ENCODE measurements at places on chromosomes 12 and 14.
A peak's percentile ranks its signal among the peaks of the same experiment; 100 is the strongest.

GRCh38 chr12:131857908-131858850 lies 30.0 kb downstream of the MMP17 start:
- no peak for DNase-seq

DNA sequence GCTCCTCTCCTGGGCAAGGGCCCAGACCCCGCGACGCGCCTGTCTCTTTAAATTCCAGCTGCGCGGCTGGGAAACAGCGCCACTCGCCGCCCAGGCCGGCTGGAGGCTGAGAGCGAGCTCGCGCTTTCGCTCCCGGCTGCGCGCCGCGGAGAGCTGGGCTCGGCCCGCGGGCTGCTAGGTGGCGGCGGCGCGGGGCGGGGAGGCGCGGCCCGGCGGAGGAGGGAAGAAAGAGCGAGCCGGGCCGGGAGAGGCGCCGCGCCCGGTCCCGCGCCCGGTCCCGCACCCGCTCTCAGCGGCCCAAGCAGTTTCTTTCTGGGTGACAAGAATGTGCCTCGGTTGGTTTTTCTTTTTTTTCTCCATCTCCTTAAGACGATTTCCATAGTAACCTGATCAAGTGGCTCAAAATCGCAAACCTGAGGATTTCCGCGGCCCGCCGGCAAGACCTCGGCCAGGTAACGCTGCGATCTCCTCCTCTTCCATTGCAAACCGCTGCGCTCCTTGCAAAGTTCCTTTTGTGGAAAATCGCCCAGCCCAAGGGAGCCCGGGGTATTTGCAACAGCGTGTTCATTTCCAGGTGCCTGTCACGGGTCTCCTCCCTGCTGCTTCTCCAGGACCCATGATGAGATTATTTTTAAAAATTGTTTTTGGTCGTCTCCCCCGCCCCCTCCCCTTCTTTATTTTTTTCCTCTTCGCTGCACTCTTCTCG lies 259.5 kb upstream of the E2F7 start:
- DNase-seq, result no peak

DNA sequence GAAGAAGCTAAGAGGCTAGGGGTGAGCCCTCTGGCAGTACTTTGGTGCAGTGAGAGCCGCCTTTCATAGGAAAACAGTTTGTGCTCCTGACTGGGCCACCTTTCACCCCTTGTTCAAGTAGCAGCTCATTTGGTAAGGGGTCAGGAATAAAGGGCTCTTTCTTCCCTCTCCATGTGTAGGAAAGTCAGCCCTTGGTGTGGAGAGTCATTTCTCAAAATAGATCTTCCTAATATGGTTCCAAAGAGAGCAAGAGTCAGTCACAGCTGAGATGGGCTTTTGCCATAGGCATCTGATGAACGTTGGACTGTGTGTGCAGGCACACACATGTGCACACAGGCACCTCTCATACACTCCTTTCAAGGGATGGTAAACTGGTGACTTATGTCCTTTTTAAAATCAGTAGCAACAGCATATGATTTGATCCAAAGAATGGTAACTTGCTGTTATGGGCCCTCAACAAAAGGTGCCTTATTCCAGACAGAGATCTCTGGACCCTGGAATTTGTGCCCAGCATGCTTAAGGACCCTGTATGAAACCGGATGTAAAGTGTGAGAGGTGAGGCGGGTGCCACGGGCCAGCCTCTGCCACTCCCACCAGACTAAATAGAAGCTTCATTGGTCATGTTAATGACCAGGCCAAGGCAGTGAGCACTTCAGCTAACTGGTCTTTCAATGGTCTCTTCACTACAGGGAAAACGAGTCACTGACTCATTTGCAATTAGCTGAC lies 16.7 kb upstream of the RIC8B start:
- DNase-seq, result no peak

DNA sequence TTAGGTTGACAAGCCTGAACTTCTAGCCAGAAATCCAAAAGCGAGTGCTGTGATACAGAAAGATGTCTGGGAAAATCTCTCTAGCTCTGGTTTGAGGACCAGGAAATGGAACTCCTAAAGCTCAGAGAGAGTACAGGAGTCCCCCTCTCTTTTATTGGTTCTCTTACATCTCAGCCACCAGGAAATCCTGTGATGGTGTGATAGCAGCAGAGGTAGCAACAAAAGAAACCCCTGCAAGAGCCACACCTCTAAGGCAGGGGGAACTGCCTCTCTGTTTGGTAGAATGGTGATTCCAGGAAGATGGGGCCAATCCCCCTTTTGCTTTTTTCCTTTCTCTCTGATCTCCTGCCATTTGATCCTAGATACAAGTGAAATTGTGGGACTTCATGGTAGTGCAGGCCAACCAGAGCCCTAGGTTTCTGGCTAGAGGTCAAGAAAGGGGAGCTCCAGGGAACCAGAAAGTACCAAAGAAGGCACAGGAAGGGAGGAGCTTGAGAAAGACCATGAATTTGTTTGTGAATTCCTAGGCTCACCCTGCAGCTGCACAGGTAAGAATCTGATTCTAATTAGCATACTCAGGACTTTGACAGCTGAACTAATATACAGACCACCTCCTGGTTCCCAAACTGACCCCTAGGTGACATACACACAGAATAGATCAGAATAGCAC lies 88.5 kb downstream of the PAPLN start:
- DNase-seq, result no peak

DNA sequence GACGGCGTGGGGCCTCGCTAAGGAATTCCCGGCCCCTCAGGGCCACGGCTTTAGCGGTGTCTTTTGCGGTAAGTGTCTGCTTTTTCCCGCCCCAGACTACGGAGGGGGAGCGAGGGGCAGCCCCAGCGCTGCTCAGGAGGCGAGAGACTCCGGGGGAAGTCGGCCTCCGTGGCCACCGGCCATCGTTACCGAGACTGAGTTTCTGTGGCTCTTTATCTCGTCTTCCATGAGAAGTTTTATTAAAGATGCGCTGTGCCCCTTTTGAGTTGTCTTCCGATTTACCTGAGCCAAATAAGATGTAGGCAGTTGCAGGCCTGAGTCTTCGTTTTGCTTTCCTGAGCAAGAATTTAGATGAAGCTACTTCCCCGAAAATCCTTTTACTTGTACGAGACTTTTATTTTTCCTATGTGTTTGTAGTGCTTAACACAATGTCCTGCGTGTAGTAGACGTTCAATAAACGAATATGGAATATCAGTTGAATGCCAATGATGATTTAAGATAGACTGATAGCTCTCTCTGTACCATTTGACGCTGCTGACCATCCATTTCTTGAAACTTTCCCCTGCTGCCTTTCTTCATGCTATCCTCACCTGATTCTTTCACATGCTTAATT lies 462 bp downstream of the SRP54 start:
- DNase-seq, result no peak

DNA sequence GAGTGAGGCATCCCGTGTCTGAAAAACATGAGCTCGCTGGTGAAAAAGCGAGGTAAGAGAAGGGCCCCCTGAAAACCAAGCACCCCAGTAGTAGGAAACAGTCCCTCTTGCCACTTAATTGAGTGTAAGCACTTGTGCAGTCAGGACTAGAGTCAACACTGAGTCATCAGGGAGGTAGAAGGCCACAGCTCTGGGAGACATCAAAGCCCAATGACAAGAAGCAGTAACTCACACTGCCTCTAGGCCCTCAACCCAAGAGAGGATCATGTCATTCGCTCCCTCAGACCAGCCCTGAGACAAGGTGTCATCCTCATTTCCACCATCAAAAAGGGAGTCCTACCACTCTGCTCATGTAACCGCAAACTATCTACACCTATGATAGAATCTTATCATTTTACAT lies 17.8 kb downstream of the POMT2 start:
- no peak for DNase-seq

DNA sequence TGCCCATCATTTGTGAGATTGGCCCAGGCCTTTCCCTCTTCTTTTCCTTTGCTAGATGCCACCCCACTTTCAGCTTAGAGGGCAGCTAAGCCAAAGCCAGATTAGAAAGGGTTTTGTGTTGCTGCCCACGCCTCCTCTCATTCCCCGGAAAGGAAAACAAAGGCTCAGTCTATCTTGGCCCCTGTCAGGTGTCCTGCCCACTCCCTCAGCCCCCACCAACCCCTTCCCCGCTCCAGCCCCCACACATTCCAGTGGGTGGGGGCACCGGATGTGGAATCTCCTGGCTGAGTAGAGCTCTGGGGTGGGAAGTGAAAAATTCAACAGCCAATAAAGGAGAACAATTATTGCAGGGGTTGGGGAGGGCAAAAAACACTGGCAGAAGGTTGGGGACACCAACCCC lies 2.2 kb downstream of the BLOC1S1 start:
- DNase-seq, result no peak

- DNase-seq, result no peak
Observed at GRCh38 chr12:76653342-76653741, 93.8 kb upstream of the OSBPL8 start.

- no peak for DNase-seq
Observed at GRCh38 chr14:28102001-28102400, 664.6 kb upstream of the FOXG1 start.

- DNase-seq, result no peak
Observed at GRCh38 chr14:50012644-50013043, 103.7 kb downstream of the VCPKMT start.

DNA sequence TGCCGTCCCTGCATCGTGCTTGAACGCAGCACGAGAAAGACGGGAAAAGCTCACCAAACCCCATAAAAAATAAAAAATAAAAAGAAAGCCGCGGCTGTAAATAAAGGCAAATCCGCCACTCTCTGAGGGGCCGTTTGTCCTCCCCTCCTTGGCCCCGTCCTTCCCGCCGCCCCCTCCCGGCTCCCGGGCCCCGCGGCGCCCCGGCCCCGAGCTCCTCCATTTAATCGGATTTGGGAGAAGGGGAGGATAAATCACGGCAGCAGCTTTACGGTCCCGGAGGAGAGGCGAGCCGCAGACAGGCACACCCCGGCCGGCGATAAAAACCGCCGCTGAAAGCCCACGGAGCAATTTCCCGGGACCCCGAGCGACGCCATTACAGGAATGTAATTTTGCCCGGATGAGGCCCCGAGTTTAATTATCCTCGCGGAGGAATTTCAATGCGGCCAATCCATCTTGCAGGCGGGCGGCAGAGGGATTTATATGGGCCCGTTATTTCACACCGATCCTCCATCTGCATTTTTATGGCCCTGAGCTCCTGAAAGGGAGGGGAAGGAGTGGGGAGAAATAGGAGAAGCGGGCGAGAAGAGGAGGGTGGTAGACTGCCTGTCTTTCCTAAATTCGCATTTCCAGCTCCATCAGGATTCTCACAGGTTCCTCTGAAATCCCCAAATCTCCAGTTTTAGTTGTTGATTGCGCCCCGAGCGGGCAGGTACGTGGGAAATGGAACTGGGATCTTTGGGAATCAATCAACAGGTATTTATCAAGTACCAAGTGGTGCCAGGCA lies 1.3 kb upstream of the ATP5MC2 start:
- peak; percentile 22 for DNase-seq

- no peak for DNase-seq
Observed at GRCh38 chr14:29271669-29272068, 505.1 kb downstream of the FOXG1 start.

DNA sequence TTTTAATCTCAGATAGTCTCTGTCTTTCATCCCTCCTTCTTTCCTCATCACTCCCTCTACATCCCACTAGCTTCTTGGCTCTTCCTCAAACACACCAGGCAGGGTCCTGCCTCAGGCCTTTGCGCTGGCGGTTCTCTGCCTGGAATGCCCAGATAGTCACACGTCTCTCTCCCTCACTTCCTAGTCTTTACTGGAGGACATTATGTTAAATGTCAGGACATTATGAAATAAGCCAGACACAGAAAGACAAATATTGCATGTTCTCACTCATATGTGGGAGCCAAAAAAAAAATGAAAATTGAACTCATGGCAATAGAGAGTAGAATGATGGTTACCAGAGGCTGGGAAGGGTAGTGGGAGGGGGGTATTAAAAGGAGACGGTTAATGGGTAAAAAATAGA lies 442.0 kb downstream of the MED13L start:
- no peak for DNase-seq

GRCh38 chr12:108647585-108648287 lies 14.0 kb upstream of the SELPLG start:
- no peak for DNase-seq

- no peak for DNase-seq
Observed at GRCh38 chr14:85399186-85399585, 130.8 kb upstream of the FLRT2 start.

DNA sequence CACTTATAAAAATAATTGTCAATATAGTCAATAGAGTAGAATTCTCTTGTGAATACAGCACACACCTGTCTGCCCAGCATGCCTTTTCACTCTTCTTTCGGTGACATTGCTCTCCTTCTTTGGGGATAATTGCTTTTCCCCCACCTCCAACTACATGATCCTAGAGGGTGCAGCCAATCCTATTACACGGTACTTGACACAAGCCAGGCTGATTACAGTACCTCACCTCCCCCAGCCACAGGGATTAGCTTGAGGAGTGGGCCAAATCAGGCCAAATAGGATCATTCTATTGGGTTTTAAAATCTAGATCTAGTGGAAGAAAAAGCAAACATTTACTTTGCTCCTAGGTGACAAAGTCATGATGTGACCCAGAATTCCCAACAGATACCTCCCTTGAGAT lies 16.8 kb upstream of the NFYB start:
- no peak for DNase-seq

- DNase-seq, result no peak
Observed at GRCh38 chr14:92480856-92481255, 32.7 kb upstream of the RIN3 start.

DNA sequence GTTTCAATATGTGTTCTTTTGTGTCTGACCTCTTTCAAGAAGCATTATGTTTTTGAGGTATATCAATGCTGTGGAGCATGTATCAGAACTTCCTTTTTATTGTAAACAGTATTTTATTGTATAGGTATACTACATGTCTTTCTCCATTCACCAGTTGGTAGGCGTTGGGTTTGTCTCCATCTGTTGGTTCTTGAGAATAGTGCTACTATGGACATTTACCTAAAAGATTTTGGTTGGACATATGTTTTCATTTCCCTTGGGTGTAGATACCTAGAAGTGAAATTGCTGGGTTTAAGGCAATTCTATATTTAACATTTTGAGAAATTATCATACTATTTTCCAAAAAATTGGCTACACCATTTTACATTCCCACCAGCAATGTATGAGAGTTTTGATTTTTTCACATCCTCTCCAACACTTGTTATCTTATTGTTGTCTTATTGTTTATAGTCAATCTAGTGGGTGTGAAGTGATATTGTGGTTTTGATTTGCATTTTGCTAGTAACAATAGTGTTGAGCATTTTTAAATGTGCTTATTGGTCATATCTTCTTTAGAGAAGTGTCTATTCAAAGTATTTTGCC lies 409.2 kb downstream of the IPO8 start:
- no peak for DNase-seq

DNA sequence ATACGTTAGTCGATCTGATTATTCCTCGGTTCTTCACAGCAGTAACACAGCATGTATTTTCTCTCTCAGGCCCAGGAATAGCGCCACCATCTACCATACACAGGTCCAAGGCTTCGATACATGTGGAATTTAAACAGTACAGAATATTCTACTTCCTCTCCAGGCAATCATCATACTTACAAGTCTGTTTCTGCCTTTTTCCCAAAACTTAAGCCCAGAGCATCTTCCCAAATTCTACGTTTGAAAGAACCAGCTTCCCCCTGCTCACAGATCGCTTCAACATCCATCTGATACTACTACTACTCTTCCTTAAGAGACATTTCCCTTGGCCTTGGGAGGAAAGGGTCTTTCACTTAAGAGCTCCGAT lies 626 bp downstream of the TXNDC16 start:
- no peak for DNase-seq

Data from activated B cell treated with CpG ODN at 0.5 μM for 24 hours (primary cell).